Myocyte (in vitro differentiated cells): ENCODE measurements at places on chromosomes 2 and 18.

GRCh38 chr2:210004881-210005280 is 2.4 kb downstream of the RPE start:
- no peak for DNase-seq

- DNase-seq: peak; percentile 37
Measured at GRCh38 chr18:56298935-56299334, 339.5 kb downstream of the TXNL1 start.

DNA sequence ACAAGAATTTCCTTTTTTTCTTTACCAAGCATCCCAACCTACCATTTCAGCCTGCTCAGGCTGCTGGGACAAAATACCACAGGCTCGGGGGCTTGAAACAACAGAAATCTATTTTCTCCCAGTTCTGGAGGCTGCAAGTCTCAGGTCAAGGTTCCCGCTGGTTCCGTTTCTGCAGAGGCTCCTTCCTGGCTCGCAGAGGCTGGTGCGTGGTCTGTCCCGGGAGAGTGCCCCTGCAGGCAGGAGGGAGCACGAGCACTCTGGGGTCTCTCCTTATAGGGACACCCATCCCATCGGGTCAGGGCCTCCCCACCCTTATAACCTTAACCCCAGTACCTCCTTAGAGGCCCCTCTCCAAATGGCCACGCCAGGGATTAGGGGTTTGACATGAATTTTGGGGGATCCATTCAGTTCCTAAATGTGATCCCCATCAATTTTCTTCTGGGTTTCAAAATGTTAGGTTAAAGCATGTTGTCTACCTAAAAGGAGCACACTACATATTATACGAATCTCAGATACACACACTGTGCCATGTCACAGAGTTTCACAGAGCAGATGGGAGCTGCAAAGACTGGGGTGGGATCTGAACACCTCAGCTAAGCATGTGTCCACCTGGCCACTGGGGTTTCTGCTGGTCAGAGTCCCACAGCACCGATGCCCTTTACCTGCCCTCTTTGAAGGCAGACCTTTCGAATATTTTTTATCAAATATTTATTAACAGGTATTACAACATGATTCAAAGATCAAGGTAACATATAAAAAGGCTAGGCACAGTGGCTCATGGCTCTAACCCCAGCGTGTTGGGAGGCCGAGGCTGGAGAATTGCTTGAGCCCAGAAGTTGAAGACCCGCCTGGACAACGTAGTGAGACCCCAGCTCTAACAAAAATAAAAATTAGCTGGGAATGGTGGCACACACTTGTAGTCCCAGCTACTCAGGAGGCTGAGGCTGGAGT is 17.6 kb upstream of the ADI1 start:
- peak; percentile 68 for DNase-seq

GRCh38 chr2:206915121-206915520 is 24.2 kb upstream of the CPO start:
- DNase-seq: peak; percentile 16

DNA sequence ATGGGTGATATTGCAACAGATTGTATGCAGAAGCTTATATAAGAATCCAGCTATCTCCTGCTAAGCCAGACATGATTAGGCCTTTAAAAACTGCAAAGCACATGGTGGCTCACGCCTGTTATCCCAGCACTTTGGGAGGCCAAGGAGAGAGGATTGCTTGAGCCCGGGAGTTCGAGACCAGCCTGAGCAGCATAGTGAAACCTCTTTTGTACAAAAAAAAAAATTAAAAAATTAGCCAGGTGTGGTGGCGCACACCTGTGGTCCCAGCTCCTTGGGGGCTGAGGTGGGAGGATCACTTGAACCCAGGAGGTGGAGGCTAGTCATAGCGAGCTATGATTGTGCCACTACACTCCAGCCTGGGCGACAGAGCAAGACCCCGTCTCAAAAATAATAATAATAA is 204.6 kb downstream of the TNS1 start:
- DNase-seq: no peak

- DNase-seq: no peak
Measured at GRCh38 chr18:35038881-35039491, 2.2 kb upstream of the MAPRE2 start.

GRCh38 chr2:76953733-76954347 is 568.3 kb downstream of the LRRTM4 start:
- DNase-seq: no peak

DNA sequence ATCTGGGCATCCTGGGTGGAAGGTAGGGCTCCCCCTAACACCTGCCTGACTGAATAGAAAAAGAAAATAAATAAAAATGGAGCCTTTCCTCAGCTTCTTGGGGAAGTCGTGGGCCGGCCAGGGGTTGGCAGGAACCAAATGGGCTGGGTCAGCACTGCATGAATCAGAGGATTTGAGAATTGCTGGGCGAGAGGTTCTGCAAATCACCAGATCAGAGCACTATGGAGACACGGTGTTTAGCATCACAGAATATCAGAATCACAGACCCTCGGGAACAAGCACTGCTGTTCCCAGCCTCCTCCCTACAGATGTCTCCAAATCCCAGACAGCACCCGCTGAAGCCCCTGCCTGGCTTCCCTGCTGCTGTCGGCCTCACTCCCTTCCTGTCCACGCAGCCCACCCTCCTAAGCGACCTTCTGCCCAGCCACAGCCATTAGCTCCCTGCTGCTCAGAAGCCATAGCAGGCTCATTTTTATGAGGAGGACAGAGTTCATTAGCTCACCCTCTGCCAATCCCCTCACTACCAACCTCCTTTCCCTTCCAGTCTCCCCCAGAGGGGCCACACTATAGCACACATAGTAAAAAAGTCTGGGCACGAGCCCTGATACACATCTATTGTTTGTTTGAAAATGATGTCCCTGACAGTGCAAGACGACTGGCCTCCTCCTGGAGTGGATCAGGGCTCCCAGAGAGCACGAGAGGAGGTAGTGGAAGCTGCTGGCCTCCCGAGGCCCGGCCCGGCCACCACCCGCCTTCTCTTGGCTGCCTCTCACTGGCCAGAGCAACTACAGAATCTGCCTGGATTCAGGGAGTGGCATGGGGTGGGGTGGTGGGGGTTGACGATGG is 64.6 kb upstream of the TAF1B start:
- no peak for DNase-seq

- DNase-seq: no peak
Measured at GRCh38 chr2:142065156-142065555, 65.7 kb downstream of the LRP1B start.

GRCh38 chr2:47174733-47175361 is 19.7 kb upstream of the STPG4 start:
- DNase-seq: peak; percentile 70

DNA sequence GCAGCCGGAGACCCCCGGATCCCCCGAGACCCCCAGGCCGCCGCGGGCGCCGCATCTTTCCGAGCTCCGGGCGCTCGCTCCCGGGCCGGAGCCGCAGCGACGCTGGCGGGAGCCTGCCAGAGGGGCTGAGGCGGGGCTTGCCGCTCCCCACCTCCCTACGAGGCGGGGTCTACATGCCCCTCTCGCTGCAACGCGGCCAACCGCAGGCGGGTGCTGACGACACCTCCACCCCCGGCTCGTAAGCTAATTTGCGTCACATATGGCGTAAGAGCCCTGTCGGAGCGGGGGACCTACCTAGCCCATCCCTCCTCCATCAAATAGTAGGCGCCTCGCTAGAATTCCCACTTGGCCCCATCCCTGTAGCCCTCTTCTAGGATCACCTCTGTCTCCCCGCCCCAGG is at the start of gene PTPRN:
PTPRN (minus strand) TSS at position 124 of the 400 bp plus-strand sequence; CDS start at position 55, 69 bp downstream.
- no peak for DNase-seq

DNA sequence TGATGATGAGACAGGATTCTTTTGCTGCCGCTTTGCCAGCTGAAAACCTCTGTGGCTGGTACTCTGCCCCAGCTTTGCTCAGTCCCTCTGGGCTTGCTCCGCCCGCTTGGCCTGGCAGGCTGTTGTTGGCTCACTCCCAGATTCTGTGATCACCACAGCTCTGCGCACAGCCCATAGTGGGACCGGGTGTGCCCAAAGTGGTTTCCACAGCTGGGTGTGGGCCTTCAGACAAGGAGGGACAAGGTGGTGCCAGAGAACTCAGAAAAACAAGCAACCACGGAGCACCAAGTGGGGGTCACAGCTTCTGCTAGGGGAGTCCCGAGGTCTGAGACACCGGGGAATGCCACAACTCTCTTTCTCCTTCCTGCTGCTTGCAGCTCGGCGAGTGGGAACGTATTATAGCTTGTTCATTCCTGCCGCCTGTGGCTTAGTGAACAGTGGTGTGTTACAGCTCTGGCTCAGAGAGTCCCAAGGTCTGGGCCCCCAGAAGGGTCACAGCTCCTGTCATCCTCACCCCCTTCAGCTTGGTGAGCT is 9.2 kb upstream of the KYNU start:
- DNase-seq: peak; percentile 77

- DNase-seq: peak; percentile 47
Measured at GRCh38 chr18:25805323-25805722, 285.1 kb downstream of the SS18 start.

DNA sequence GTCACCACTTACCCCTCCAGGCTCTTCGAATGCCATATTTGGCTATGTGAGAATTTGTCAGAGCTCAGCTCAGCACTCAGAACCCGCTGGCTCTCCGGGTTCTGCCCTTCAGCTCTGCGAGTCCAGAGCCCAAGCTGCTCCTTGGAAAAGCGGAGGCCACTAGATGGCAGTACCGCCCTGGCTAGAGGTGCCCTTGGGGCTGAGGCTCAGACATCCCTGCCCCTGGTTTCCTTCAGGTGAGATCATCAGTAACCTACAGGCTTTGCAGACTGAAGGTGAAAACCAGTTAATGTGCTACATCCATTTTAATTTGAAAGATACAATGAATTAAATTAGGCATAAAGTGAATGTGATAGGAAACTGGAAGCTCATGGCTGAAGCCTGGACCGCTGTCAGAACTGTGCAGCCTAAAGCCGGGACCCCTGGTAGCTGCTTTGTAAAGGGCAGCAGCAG is 285.6 kb downstream of the AGAP1 start:
- DNase-seq: peak; percentile 67

GRCh38 chr2:30165050-30165520 is 18.3 kb downstream of the YPEL5 start:
- peak; percentile 87 for DNase-seq

GRCh38 chr2:161415987-161416707 is at the start of gene TBR1:
TSS of gene TBR1 (plus strand) at chr2:161416297. CDS start at chr2:161416411, 114 bp downstream.
- DNase-seq: no peak

- no peak for DNase-seq
Measured at GRCh38 chr18:7561909-7562460, 5.1 kb upstream of the PTPRM start.

- no peak for DNase-seq
Measured at GRCh38 chr2:10120877-10121574, 1.5 kb upstream of the RRM2 start.
